Chondrocyte (in vitro differentiated cells): ENCODE measurements at places on chromosomes 7 and 10.

- H3K4me1 ChIP-seq: peaks cover 11% of the 10 kb centered on the region
- peak; percentile 73 for DNase-seq
- peak overlapping the region; percentile 66 for H3K4me3 ChIP-seq
- H3K36me3 ChIP-seq: no peaks in the 10 kb centered on the region
- peaks cover 10% of the 10 kb centered on the region for H3K27me3 ChIP-seq
These were observed 724 bp downstream of the CFAP46 start for GRCh38 chr10:132941640-132942051.

- H3K27ac ChIP-seq: peak overlapping the region; percentile 88
- no peak for DNase-seq
- H3K36me3 ChIP-seq: no peaks in the 10 kb centered on the region
- peaks cover 26% of the 10 kb centered on the region for H3K4me1 ChIP-seq
These were observed 1.3 kb downstream of the NAMPT start for GRCh38 chr7:106283501-106283830.

GRCh38 chr10:110153396-110153795, 54.0 kb upstream of the MXI1 start:
- no peak for DNase-seq
- peaks cover 6% of the 10 kb centered on the region for H3K27me3 ChIP-seq
- no peak overlapping the region for H3K27ac ChIP-seq

- H3K27ac ChIP-seq: no peak overlapping the region
- H3K4me1 ChIP-seq: peaks cover 25% of the 10 kb centered on the region
- H3K4me3 ChIP-seq: peak overlapping the region; percentile 84
- no peak for DNase-seq
These were observed 79.6 kb downstream of the ZFAND4 start for GRCh38 chr10:45592926-45593325.

- H3K27ac ChIP-seq: no peak overlapping the region
- H3K4me3 ChIP-seq: no peak overlapping the region
- no peaks in the 10 kb centered on the region for H3K4me1 ChIP-seq
These were observed 135.8 kb upstream of the UNC5B start for GRCh38 chr10:71076473-71077142.

DNA sequence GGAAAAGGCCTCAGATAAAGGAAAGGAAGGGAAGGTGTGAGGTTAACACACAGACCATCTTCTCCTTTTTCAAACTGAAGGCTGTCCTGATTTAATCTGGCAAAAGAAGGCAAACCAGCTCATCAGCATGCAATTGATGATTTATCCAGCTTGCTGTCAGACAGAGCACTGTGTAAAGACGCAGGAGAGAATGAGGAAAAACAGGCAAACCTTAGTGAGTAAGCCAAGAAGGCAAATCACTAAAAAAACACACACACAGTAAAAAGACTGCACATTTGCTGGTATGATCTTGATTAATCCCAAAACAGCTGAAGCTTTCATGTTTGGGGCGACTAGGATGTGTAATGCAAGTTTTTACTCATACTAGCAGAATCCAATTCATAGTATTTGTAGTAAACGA, 65.8 kb upstream of the SKAP2 start:
- no peaks in the 10 kb centered on the region for H3K4me1 ChIP-seq
- H3K4me3 ChIP-seq: no peak overlapping the region
- peaks cover 8% of the 10 kb centered on the region for H3K27me3 ChIP-seq
- no peaks in the 10 kb centered on the region for H3K36me3 ChIP-seq

DNA sequence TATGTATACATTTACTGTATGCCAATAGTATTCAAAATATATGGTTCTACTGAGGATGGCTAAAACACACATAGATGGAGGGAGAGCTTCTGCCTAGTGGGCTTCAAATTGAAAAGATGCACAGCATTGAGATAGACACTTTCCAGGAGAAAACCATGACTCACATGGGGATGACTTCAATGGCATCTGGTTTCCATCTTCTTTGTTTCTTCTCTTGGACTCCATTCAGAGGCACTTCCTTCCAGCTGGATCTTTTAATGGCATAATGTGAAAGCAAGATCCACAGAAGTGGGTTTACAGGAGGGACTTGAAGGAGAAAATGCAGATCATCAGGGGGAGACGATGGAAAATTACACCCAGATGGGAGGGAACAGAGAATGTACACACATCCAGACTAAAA, 84.9 kb downstream of the ZNF365 start:
- H3K36me3 ChIP-seq: peaks cover 1% of the 10 kb centered on the region
- H3K27ac ChIP-seq: peak overlapping the region; percentile 27
- H3K27me3 ChIP-seq: no peaks in the 10 kb centered on the region
- DNase-seq: no peak
- H3K4me3 ChIP-seq: no peak overlapping the region
- peaks cover 18% of the 10 kb centered on the region for H3K4me1 ChIP-seq

DNA sequence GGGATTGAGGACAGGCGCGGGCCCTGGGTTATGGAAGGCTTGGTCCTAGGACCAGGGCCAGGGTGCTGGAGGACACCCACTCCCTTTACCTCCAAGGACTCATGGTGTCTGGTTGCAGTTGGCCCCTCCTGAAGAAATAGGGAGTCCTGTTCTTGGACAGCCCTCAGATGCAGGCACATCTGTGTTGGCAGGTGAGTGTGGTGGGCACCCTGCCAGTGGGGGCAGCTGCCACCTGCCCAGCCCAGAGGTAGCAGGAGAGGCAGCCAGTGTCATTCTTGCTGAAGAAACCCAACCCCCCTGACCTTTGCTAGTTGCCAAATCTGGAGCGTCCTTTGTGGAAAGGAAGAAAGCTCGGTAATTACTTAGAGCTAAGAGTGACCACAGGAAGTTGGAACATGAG, 8.3 kb downstream of the GALNT17 start:
- no peaks in the 10 kb centered on the region for H3K27me3 ChIP-seq
- no peak overlapping the region for H3K4me3 ChIP-seq
- H3K27ac ChIP-seq: no peak overlapping the region

GRCh38 chr10:127195571-127196281, 665 bp downstream of the INSYN2A start:
- peak overlapping the region; percentile 41 for H3K4me3 ChIP-seq
- H3K36me3 ChIP-seq: peaks cover 1% of the 10 kb centered on the region
- no peak for DNase-seq
- H3K4me1 ChIP-seq: peaks cover 6% of the 10 kb centered on the region
- no peak overlapping the region for H3K27ac ChIP-seq

DNA sequence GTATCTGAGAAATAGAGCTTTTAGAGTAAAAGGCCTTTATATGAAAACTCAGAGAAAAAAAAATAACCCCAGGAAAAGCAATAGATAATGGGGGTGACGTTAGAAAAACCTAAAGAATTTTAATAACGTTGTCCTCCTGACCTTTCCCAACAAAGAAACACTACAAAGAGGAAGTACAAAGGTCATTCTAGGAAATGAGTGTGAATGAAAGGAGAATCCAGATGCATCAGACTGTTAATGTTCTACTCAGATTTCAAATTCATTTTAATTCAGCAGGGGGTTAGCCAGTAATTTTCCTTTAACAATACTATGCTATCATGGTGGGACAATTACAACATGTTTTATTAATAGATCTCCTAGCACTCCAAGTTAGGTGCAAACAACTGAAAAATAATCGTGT, 73.8 kb upstream of the CDK1 start:
- H3K4me1 ChIP-seq: peaks cover 5% of the 10 kb centered on the region
- H3K27me3 ChIP-seq: peaks cover 3% of the 10 kb centered on the region
- no peak overlapping the region for H3K27ac ChIP-seq
- H3K36me3 ChIP-seq: no peaks in the 10 kb centered on the region

- peaks cover 33% of the 10 kb centered on the region for H3K36me3 ChIP-seq
- H3K4me1 ChIP-seq: no peaks in the 10 kb centered on the region
- DNase-seq: no peak
- no peaks in the 10 kb centered on the region for H3K27me3 ChIP-seq
These were observed 36.0 kb downstream of the BCAP29 start for GRCh38 chr7:107615910-107616680.

DNA sequence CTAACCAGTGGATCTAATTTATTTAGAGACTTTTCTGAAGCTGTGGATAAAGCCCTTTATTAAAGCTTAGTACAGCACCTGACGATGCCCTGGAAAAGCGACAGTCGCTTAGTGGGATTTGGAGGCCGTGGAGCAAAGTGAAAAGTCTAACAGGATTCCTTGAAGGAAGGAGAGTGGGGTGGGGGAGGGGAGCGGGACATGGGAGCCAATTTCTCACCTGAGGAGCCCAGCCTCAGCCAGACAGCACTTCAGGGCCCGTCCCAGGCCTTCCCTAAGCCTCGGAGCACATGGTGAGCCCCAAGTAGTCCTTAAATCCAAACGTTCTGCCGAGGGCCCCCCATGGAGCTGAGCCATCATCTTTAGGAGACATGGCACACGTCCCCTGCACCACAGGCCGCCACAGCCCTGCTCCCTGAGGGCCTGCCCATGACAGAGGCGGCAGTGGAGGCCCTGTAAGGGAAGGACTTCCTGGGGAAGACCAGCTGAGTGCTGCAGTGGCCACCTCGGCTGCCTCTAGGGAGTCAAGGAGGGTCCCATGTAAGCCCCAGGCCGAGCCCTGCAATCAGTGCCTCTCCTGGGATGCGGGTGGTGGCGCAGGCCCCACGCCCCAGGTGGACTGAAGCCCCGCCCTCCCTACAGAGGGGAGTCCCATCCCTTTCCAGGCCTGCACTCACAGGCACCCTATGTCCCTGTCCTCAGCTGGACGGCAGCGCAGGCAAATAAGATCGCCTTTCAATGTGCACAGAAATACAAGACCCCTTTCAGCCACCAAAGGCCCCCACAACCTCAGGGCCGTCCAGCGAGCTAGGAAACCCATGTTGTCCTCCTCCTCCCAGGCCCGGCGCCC, 187.0 kb downstream of the MAD1L1 start:
- H3K27me3 ChIP-seq: no peaks in the 10 kb centered on the region
- no peaks in the 10 kb centered on the region for H3K4me1 ChIP-seq
- DNase-seq: peak; percentile 89
- H3K4me3 ChIP-seq: no peak overlapping the region
- no peak overlapping the region for H3K27ac ChIP-seq

- DNase-seq: no peak
- H3K27me3 ChIP-seq: no peaks in the 10 kb centered on the region
- peaks cover 12% of the 10 kb centered on the region for H3K4me1 ChIP-seq
- no peak overlapping the region for H3K4me3 ChIP-seq
- H3K36me3 ChIP-seq: peaks cover 6% of the 10 kb centered on the region
These were observed 171.1 kb upstream of the GRB10 start for GRCh38 chr7:50953820-50954219.

DNA sequence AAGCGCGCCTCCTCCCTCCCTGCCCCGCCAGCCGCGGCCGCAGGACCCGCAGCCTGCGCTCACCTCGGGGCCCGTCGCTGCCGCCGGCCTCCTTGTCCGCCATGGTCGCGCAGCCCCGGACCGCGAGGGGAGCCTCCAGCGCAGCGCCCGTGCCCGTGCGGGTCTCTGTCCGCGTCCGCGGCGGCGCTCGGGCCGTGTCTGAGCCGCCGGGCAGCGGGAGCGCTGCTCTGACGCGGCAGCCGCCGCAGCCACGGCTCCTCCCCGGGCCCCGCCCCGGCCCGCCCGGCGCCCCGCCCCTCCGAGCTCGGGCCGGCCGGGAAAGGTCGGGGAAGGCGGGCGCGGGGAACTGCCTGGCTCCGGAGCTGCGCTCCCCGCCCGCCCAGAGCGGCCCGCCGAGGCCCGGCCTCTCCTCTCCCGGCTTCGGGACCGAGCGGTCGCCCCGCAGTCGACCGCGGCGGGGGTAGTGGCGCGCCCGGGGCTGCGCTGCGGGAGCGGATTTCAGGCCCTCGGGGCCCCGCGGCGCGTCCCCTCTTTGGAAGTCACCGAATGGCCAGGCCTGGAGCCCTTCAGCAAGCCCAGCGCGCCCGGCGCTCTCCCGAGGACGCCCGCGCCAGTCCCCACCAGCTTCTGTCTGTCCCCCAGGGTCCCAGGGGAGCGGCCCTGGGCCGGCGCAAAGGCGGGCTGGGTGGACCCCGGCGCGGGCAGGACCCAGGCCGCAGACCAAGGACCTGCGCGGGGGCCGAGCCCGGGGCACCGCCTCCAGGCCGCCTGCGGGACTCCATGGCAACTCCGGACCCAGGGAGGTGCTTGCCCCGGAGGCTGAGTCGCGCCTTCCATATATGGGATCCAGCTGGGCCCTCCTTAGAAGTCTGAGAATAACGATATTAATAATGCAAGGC, at the start of gene HSPA12A:
TSS of gene HSPA12A (minus strand) at position 200 of the 899 bp plus-strand sequence. CDS start at position 103, 97 bp downstream.
- no peaks in the 10 kb centered on the region for H3K27me3 ChIP-seq
- H3K4me3 ChIP-seq: peak within 1 kb of the TSS; percentile 73
- H3K27ac ChIP-seq: peak within 1 kb of the TSS; percentile 69
- H3K36me3 ChIP-seq: no peaks in the 10 kb centered on the region

DNA sequence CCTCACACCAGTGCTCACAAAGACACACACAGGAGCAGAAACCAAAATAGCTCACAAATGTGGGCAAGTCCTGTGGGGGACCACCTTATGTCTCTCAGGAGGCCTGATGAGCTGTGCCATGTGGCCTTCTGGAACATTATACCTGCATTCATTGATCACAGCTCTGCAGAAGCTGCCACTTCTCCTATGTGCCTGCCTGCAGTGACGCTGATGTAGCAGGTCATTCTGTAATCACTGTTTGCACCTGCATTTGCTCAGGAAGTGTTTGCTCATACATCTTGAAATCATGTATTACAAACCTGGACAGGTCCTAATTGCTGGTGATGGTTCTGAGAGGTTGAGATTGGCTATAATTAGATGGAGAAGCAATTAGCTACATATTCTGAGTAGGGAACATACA, 310.2 kb downstream of the AUTS2 start:
- no peak overlapping the region for H3K27ac ChIP-seq
- no peak overlapping the region for H3K4me3 ChIP-seq
- H3K36me3 ChIP-seq: no peaks in the 10 kb centered on the region
- peaks cover 31% of the 10 kb centered on the region for H3K4me1 ChIP-seq
- DNase-seq: no peak

DNA sequence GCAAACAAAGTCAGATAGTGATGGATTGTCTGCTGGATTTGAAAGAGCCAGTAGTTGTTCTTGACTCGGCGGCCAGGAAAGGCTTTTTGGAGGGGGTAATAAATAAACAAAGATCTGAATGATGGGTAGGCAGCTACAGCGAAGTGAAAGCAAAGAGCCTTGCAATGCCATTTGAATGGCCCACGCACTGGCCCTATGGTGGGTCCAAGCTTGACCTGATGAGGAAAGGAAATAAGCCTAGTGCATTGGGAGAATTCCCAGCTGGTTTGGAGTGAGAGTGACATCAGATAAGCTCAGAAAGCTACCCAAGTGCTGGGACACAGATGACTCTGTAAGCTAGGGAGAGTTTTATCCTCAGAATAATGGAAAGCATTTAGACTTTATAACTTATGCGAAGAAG, 365.2 kb downstream of the PLXDC2 start:
- no peaks in the 10 kb centered on the region for H3K27me3 ChIP-seq
- no peak overlapping the region for H3K27ac ChIP-seq
- peaks cover 8% of the 10 kb centered on the region for H3K4me1 ChIP-seq
- H3K36me3 ChIP-seq: peaks cover 14% of the 10 kb centered on the region
- DNase-seq: no peak

GRCh38 chr10:677038-677437, 12.4 kb downstream of the DIP2C start:
- H3K4me3 ChIP-seq: no peak overlapping the region
- no peak for DNase-seq
- peak overlapping the region; percentile 18 for H3K27ac ChIP-seq

DNA sequence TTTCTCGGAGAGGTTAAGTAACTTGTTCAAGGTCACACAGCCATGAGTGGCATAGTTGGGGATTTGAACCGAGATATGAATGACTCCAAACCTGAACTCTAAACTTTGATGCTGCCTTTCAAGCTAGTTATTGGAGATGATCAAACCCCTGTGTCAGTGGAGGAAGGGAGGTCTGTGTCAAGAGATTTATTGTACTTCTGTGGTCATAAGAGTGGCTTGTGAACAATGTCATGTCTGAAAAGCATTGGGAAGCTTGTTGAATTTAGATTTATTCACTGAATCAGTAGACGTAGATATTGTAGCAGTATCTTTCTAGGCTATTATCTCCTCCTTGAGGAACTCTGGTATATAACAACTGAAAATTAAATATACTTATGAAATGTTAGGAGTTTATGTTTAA, 27.3 kb downstream of the SNX10 start:
- no peaks in the 10 kb centered on the region for H3K4me1 ChIP-seq
- H3K27ac ChIP-seq: no peak overlapping the region
- DNase-seq: no peak
- peaks cover 5% of the 10 kb centered on the region for H3K27me3 ChIP-seq
- H3K36me3 ChIP-seq: no peaks in the 10 kb centered on the region
- H3K4me3 ChIP-seq: no peak overlapping the region
